ENCODE measurements at places on chromosomes 7 and 10.

DNA sequence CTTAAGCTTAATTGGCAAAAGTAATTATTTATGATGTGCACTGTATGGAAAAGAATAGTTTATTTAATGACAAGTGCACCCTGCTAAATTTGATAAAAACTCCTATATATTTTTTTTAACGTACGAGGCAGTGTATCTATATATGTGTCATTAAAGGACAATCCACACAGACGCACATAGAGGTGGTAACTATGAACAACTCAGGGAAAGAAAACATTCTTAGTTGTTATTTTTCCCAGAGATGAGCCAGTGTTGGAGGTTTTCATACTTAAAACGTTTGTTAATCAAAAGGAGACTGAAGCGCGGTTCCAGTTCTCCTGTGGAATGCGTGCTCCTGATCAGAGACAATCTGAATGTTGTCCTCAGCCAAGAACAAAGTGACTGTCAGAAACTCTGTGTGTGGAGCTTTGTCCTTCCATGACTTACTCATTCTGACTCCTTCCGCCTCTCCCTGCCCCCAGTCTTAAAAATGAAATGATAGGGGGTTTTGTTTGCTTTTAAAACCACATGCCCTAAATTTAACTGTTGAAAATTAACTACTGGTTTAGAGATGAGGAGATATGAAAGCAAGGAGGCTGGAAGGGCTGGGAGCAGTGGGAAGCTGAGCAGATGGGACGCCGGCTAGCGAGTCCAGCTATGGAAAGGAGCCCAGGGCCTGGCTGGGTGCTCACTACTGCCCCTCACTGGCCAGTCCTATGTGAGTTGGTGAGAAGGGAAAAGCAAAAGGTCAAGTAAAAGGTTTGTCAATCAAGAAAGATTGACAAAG lies 99.6 kb downstream of the SVIL start:
- peak; percentile 92 for DNase-seq

DNA sequence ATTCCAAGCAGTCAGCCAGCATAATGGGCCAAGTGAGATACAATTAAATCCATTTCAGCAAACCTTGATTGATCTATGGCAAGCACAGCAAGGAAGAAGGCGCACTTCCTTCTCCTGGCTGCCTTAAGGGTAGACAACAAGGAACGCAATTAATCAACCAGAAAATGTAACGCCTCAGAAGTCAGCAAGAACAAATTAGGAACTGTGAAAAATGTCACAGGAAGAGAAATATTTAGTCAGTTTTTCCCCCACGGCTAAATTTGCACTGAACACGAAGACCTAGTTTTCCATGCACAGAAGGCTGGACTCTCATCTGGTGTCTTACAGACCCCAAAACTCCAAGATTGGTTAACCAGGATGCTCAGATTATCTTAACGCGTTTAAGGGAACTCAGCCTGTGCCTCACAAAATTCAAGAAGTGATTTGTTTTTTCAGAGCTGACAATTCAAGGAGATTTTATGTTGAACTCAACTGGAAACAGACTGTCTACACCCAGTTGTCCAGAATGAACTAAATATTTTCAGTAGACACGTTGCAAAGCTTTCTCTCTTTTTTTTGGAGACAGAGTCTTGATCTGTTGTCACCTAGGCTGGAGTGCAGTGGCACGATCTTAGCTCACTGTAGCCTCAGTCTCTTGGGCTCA lies 14.2 kb downstream of the SNX8 start:
- no peak for DNase-seq

GRCh38 chr10:78945838-78946237 lies 122.9 kb upstream of the ZMIZ1 start:
- DNase-seq = no peak

GRCh38 chr7:110673148-110673547 lies 417.8 kb upstream of the LRRN3 start:
- no peak for DNase-seq

All from fibroblast of skin of right quadriceps (primary cell).